H9 (cell line): ENCODE measurements at places on chromosomes 16 and 17. TPM values are rescaled to one million over a fixed set of nuclear protein-coding genes. Genes with fewer than 3 reads are reported as not detected.

- DNase-seq = peak; percentile 71
Measured at GRCh38 chr16:21159281-21159951, 942 bp downstream of the LDAF1 start.

GRCh38 chr17:75345514-75346167 lies 56.4 kb upstream of the SLC25A19 start:
- peak; percentile 63 for DNase-seq

DNA sequence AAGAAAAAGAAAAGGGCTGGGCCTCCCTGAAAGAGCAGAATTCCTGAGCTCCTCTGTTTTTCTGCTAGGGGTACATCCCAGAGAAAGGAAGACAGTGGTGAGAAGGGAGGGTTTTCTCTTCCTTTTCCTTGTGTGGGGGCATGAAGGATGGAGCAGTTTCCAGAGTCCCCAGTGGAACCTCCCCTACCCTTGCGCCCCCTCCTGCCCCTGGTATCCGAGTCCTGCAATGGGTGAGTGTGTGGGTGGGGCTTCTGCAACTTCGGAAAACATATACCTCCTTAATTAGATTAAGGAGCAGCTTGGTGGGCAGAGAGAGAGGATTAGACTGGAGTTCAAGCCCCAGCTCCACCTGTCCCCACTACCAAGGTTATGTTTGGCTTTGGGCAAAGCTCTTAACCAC lies 5.4 kb upstream of the GIP start:
- no peak for DNase-seq

DNA sequence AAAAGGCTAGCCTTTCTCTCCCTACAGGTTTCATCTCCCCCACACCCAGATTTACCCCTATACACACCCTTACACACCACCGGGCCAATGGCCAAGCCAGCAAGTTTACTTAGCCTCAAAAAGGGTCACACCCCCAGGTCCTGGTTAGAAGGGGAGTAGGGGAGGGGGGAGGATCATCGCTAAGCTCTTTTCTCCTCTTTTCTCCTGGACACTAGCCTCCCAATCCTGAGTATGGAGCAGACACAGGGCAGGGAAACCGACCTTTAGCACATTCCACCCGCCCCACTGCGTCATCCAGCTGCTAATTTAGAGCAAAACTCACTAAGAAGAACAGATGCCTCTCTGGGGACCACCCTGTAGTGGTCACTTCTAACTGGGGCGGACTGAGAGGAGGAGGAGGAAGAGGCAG lies 4.4 kb downstream of the ACLY start:
- DNase-seq = no peak

DNA sequence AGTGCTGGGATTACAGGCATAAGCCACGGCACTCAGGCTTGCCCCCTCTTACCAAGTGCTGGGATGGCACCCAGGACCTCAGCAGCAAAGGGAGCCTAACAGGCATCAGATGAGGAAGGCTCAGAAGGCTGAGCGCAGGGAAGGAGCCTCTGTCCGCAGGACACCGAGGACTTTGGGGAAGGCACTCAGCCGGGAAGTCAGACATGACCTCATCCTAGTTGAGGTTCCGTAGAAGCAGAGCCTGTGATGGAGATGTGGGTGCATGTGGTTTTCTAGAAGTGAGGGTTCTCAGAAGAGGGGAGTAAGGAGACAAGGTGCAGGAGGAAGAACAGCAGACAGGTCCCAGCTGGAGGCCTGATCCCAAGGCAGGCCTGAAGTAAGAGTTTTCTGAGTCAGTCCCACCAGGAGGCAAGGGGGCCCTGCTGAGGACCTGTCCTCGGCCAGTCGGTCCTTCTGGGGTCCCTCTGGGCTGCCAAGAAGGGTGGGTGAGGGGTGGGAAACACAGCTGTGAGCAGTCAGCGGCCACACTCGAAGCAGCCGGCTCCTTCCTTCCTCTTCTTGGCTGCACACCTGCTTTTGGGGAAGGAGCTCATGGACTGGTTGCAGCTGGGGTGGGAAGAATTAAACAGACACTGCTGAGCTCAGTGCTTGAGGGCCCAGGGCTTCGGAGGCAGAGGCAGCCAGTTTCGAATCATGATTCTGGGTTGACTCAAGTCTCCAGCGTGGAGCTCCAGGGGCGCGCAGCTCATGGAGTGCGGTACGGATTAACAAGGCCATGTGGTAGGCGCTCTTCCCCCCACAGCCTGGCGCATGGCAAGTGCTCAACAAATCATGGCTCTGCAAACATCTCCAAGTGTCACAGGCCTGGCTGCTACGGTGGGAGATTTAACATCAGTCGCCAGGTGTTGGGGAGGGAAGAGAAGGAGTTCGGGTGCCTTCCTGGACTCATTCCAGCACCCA lies 38.9 kb upstream of the SNN start:
- no peak for DNase-seq

DNA sequence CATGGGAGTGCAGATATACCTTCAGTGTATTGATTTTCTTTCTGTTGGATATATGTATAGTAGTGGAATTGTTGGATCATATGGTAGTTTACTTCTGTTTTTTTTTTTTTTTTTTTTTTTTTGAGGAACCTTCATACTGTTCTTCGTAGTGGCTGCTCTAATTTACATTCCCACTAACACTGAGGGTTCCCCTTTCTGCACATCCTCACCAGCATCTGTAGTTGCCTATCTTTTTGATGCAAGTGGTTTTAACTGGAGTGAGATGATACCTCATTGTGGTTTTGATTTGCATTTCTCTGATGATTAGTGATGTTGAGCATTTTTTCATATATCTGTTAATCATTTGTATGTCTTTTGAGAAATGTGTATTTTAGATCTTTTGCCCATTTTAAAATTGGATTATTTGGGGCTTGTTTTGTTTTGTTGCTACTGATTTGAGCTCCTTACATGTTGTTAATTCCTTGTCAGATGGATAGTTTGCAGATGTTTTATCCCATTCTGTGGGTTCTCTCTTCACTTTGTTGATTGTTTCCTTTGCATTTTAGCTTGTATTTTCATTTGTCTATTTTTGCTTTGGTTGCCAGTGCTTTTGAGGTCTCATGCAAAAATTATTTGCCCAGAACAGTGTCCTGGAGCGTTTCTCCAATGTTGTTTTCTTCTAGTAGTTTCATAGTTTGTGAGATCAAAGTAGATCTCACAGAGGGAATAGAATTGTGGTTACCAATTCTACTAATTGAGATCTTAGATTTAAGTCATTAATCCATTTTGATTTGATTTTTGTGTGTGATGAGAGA lies 25.0 kb upstream of the BCAS3 start:
- no peak for DNase-seq

GRCh38 chr17:73423159-73423715 lies 111.4 kb upstream of the CDC42EP4 start:
- DNase-seq = peak; percentile 30

Gene ATAD5
- total RNA-seq = 24.6 and 27.0 TPM in 2 replicates
